ENCODE measurements at places on chromosomes 3 and 15.

DNA sequence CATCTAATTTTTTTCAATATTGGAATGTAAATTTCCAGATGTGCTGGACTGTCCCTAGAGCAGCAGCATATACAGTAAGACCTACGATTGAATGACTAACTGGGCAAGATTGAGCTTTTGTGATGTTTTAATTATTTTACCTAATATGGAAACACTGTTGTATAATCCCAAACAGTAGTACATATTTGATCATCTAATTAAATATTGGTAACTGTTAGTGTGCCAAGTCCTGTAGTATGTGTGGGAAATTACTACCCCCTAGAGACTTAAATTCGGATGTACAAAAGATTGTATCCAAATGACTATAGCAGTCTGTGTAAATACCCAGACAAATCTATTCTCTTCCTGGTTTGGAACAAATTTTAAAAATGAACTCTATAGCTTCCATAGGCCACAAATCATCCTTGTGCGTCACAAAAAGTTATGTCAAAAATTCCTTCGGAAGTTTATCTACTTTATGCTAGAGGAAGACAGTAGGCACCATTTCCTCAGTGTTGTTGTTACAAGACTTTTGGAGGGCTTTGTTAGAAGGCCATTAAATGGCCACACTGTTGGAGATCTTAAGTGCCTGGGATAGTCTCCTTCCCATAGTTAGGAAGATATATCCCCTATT lies 41.6 kb downstream of the NKIRAS1 start:
- no peak for DNase-seq

DNA sequence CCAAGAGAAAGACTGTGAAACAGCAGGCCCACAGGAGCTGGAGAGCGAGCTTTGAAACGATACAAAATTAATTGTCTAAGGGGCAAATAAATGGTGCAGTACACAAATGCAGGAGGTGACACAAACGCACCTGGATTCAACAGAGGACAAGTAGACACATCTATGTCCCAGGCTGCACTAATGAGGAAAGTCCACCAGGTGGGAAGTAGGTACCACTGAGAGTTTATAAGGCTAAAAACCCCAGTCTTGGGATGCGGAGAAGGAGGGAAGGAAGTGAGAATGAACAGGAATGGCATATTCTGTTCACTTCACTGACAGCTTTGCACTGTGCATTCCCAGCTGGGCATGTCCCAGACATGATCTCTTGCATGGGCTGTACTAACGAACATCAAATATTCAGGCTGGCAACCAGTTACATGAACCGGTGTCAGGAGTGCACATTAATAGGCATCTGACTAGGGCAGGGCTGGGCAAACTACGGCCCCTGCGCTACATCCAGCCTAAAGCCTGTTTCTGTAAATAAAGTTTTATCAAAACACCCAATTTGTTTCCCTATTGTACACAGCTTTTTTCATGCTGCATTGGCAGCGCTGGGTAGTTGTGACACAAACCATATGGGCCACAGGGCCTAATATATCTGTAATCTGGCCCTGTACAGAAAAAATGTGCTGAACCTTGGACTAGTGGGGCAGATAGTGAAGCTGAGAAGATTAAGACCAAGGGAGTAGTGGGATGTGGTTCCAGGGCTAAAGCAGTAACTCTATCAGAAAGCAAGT lies 107.0 kb downstream of the IGF2BP2 start:
- DNase-seq, result no peak

DNA sequence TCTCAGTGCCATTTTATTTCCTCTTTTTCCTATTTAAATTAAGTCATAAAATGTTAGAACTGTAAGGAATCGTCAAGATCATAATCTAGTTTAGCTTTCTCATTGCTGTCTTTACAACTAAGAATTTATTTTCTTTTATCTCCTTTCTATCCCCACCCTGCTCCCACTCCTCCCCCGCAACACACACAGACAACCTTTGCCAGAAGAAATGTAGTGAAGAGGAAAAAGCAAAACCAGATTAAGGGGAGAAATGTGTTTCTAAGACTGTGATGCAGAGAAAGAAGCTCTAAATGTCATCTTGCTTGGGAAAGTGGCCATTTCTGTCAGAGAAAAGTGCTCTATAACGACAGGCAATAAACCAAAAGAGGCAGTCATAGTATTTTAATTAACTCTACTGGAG lies 78.3 kb upstream of the MLF1 start:
- DNase-seq, result no peak

DNA sequence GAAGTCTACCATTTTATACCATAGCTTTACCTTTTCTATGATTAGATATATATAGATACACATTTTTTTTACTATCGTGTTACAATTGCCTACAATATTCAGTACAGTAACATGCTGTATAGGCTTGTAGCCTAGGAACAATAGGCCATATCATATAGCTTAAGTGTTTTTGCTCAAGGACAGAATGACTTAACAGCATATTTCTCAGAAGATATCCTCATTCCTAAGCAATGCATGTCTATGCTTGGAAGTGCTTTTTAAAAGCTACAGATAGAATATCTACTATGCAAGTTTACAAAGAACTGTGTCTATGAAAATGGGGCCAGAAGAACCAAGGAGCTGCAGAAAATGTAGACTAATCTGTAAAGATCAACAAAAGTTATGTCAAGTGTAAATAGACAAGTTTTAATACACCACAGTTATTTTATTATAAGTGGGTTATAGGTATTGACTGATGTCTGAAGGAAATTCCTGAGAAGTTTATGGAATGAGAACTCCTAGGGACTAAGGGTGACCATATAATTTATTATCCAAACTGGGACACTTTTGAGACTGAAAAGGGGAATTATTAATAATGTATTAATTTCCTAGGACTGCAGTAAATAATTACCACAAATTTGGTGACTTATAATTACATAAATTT lies 138.7 kb upstream of the TGFBR2 start:
- no peak for DNase-seq

DNA sequence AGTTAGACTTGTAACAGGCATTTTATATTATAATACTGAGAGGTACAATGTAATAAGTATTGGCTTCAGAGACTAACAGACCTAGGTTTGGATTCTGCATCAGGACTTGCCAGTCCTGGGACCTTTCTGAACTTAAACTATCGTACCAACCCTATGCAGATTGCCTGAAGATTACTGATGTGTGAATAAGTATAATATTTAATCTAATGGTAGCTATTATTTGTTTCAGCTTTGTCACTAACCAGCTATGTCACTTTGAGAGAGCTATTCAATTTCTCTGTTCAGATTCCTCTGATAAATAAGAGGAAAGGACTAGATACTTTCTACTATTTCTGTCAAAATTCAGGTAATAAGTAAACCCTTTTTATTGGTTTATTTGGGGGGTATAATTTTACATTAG lies 184.4 kb upstream of the NECTIN3 start:
- no peak for DNase-seq

DNA sequence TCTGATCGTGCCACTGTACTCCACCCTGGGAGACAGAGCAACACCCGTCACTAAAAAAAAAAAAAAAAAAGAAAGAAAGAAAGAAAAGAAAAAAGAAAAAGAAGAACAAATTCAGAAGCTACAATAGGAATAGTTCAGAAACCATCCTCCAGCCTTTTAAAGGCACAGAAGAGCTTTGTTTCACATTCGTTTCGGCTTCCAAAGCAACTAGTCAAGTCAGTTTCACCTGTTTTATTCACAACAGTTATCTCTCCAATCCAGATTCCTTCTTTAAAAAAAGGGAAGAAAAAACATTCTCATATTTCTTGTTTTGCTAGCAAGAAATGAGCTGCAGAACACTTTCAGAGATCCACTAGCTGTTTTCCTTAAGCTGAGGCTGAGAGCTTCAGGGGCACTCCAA lies 767.7 kb upstream of the CFAP20DC start:
- DNase-seq, result no peak

DNA sequence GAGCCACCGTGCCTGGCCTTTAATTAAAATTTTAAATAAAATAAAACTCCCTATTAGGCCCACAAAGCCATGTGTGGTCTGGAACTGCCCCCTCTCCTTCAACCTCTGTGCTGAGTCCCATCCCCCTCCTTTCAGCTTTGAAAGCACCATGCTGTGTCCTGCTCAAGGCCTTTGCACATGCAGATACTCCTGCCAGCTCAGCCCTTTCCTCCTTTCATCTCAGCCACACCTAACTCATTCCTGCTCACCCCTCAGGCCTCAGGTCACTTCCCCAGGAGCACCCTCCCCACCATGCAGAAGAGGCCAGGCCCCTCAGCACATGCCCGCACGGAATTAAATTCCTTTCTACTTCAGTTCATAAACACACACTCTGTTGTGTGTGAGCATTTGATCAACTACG lies 28.1 kb downstream of the ATRIP start:
- DNase-seq, result no peak

DNA sequence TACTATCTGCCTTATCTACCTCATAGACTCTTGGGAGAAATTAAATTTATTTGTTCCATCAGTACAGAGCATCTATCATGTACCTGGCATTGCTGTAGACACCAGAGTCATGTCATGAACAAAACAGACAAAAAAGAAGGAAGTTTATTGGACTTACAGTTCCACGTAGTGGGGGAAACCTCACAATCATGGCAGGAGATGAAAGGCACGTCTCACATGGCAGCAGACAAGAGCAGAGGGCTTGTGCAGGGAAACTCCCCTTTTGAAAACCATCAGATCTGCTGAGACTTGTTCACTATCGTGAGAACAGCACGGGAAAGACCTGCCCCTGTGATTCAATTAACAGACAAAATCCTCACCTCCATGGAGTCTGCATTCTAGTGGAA lies 25.6 kb upstream of the ACAP2 start:
- no peak for DNase-seq

GRCh38 chr3:119639494-119640350 lies 20.7 kb downstream of the POPDC2 start:
- DNase-seq, result no peak

DNA sequence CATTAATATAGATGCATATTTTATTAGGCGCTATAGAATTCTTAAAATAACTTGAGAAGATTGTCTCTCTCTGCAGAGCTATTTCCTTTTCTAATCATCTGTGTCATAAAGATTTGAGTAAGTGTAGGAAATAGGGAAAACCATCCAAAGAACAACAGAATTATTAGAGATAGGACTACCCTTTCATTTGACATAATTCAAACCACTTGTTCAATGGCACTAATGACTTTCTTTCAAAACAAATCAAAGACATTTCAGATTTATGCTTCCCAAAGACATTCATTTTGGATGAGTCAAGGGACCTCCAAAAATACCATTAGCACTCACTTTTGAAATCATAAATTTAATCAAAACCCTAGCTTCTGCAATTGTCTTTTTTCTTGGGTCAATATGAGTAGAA lies 29.5 kb downstream of the PRICKLE2 start:
- no peak for DNase-seq

DNA sequence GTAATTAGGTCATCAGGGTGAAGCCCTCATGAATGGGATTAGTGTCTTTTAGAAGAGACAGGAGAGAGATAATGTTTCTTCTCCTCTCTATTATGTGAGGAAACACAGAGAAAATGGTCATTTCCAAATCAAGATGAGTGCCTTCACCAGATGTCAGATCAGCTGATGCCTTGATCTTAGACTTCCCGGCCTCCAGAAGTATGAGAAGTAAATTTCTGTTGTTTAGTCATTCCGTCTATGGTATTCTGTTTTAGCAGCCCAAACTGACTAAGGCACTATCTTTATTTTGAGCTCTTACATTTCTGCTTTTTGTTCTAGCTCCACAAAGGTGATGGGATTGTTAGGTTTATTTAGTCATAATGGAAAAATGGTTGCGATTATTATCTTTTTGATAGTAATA lies 273.2 kb upstream of the GADL1 start:
- no peak for DNase-seq

GRCh38 chr3:14434126-14434497 lies 31.7 kb downstream of the SLC6A6 start:
- no peak for DNase-seq

DNA sequence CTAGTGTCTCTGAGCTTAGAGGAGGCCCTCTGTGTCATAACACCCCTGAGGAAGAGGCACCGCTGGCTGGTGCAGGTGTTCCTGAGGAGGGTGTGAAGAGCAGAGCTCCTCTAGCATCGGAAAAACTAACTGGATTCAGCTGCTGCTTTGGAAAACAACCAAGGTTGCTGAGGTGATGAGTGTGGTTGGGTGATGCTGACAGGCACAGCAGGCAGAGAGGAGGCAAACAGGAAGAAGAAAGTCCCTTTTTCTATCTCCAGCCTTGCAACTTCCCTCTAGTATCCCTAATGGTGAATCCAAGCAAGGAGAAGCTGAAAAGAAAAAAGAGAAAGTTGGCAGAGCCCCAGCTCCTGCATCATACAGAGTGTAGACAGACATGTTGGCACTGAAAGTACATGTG lies 3.8 kb upstream of the OR4F15 start:
- no peak for DNase-seq

DNA sequence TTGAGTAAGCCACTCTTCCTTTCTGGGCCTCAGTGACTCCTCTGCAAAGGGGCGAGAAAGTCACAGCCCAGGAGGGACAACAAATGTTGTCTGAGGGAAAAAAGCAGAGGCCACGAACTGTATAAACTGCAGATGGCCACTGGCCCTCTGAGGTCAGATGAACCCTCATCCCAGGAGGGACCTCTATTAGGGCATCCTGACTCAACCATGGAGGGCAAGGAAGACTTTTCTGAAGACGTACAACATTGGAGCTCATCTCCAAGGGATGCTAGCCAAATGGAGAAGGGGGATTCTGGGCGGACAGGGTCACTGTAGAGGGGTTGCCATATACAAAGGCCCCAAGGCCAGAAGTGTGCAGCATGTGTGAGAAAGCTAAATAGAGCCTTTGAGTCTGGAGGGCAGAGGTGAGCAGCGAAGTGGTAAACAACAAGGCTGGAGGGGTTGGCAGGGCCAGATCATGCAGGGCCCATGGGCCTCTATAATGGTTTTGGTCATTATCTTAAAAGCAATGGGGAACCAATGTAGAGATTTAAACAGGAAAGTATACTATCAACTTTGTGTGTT lies 16.7 kb downstream of the GRAMD2A start:
- no peak for DNase-seq

DNA sequence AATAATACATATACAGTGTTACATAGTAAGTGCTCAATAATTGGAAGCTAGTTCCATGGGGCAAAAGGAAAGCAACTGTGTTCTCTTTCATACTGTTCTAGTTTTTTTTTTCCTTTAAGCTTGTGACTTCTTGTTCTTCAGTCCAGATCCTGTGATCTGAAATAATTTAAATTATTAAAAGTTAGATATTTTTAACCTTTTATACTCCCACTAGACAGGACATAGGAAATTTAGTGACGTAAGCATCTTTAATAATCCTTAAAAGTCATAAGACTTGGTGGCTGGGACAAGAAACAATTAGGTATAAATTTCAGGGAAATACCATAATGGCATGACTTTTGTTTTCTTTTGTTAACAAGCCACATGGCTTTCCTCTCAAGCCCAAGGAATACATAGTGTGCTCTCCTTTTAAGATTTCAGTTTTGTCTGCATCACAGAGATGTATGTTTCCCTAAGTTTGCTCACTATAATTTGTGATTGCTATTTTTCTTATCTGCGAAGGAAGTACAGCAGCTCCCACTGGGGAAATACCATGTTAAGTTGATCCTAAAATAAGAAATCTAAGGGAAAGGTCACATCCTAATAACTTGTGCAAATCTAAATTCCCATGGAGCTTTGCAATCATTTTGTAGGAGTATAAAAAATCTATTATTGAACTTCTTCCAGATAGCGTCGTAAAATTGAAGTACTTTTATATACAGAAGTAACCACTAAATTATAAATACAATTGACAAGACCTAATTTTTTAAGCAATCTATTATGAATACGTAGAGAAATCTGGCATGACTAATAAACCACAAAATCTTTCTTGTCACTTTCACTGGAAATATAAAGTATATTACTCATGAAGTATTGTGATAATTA lies 30.1 kb downstream of the PPARG start:
- no peak for DNase-seq
